ENCODE measurements at places on chromosomes 11 and 22. TPM values are rescaled to one million over a fixed set of nuclear protein-coding genes. Genes with fewer than 3 reads are reported as not detected.

Gene NLRP6
- 1.7 TPM for total RNA-seq

Gene DNAJB7
- total RNA-seq: not detected

Gene POU2F3
- 3.0 TPM for total RNA-seq

Gene FXYD6
- total RNA-seq: 59.0 TPM

Gene LYVE1
- total RNA-seq: 108 TPM

DNA sequence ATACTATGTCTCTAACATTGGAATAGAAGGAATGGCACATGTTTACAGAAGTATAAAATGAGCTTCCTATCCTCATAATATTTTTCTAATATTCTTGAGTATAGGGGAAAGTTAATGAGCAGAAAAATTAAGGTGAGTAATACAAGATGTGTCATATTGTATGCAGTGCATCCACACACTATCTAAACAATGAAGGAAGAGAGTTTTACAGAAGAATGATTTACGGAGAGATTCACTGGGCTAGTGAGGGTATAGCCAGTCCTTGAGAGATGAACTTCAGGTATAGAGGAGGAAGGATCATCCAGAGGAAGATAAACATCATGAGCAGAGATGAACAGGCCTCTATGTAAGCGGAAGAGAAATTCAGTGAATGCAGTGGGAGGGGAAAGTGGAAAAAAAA, 569.0 kb downstream of the CNTN5 start:
- H3K27me3 ChIP-seq: no peaks in the 10 kb centered on the region
- H3K36me3 ChIP-seq: no peaks in the 10 kb centered on the region
- H3K4me1 ChIP-seq: no peaks in the 10 kb centered on the region
- H3K27ac ChIP-seq: no peak overlapping the region
- H3K4me3 ChIP-seq: no peak overlapping the region

- peak; percentile 42 for DNase-seq
- no peak overlapping the region for H3K4me3 ChIP-seq
- no peaks in the 10 kb centered on the region for H3K27me3 ChIP-seq
- H3K36me3 ChIP-seq: no peaks in the 10 kb centered on the region
- H3K4me1 ChIP-seq: peaks cover 30% of the 10 kb centered on the region
Observed at GRCh38 chr11:2827792-2828191, 57.8 kb downstream of the CDKN1C start.

DNA sequence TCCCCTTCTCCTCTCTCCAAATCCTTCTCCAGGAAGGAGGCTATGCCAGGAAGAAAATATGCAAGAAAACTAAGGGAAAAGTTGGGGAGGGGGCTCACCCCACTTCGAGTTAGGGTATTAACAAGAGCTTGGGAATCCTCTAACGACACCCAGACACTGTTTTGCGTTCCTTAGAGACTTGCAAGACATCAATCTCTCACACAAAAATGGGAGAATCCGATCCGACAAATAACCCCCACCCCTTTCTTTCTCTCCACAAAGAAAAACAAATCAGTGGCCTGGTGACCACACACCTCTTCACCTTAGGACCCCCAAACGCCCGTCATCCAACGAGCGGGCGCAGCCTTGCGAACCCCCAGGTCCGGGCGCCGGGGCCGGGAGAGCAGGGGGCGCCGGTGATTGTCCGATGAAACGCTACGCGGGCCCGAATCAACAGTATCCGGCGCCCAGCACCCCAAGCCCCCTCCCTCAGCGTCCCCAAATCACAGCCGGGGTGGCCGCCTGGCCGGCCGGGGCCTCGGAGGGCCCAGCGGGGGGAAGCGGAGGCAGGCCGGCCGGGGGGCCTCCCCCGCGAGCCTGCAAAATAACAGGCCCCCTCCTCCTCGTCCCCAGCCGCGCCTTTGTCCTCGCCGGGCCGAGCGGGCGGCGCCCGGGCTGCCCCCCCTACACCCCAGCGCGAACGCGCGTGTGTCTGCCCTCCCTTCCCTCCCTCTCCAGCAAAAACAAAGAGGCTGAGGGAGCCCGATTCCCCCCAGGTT, 690 bp downstream of the CSNK1E start:
- H3K27me3 ChIP-seq: no peaks in the 10 kb centered on the region
- H3K4me3 ChIP-seq: peak overlapping the region; percentile 79
- H3K27ac ChIP-seq: peak overlapping the region; percentile 97
- peaks cover 13% of the 10 kb centered on the region for H3K36me3 ChIP-seq
- DNase-seq: peak; percentile 89

- no peaks in the 10 kb centered on the region for H3K27me3 ChIP-seq
- no peak overlapping the region for H3K4me3 ChIP-seq
- no peak for DNase-seq
- no peak overlapping the region for H3K27ac ChIP-seq
- H3K4me1 ChIP-seq: no peaks in the 10 kb centered on the region
Observed at GRCh38 chr11:115556984-115557383, 52.8 kb upstream of the CADM1 start.

GRCh38 chr22:32820131-32821119, 18.9 kb downstream of the TIMP3 start:
- H3K27me3 ChIP-seq: no peaks in the 10 kb centered on the region
- H3K4me3 ChIP-seq: no peak overlapping the region
- peaks cover 74% of the 10 kb centered on the region for H3K4me1 ChIP-seq
- peaks cover 32% of the 10 kb centered on the region for H3K36me3 ChIP-seq
- H3K27ac ChIP-seq: no peak overlapping the region

DNA sequence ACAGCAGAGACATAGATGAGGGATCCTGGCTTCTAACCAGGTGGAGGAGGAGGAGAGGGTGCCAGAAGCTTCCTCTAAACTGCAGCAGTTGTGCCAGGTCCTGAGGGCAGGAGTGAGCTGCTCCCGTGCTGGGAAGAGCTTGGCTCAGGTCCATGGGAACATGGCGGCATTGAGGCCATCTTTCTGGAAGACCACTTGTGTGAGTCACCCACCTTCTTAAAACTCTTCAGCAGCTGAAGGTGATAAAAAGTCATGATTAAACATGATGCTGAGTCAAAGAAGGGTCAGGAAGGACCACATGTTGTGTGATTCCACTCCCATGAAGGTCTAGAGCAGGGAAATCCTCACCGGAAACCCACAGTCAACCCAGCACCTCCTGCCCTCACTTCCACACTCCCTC, 35.1 kb downstream of the LINC01488 start:
- no peaks in the 10 kb centered on the region for H3K4me1 ChIP-seq
- no peak overlapping the region for H3K27ac ChIP-seq
- no peak overlapping the region for H3K4me3 ChIP-seq
- no peaks in the 10 kb centered on the region for H3K36me3 ChIP-seq
- DNase-seq: peak; percentile 28
- no peaks in the 10 kb centered on the region for H3K27me3 ChIP-seq

DNA sequence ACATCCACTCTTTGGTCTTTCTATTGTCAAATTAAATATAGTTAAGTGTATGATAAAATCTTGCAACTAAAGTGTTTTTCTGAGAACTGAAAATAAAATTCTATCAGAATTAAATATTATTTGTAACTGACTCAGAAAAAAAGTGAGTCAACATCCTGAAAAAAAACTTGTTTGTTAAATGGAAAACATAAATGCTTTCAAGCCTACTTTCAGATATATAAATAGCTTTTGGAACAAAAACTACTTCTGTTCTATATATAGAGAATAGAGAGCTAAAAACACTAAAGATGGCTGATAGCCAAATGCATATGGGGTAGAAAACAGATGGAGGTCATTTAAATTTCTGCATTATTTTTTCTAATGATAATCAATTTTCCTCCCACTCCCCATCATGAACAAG, 61.8 kb downstream of the PIK3C2A start:
- H3K4me3 ChIP-seq: no peak overlapping the region
- no peak overlapping the region for H3K27ac ChIP-seq
- DNase-seq: no peak
- H3K4me1 ChIP-seq: no peaks in the 10 kb centered on the region
- no peaks in the 10 kb centered on the region for H3K27me3 ChIP-seq

DNA sequence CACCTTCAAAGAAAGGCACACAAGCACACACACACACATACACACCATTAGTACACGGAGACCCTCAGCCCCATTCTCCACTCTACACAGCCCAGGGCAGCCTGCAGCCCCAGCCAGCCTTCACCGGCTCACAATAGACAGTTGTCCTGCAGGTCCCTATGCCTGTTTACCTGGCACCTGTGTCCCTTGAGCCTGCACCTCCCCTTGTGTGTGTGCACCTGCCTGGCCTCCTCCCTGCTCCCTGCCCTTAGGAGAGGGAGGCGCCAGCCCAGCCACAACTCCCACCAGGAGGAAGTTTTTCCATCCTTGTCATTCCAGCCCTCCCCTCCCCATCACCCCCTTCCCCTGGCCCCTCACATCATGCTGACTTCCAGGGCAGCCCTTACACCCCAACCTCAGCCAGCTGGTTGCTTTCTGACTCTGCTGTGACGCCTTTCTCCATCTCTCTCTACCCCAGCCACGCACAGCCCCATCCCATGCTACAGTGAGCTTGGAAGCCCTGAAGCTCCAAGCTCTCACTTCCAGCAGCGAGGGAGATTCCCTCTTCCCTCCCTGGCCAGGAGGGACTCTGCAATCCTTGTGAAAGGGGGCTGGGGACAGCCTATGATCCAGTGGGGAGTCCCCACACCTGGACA, 4.4 kb downstream of the AHNAK start:
- H3K27ac ChIP-seq: peak overlapping the region; percentile 99
- peak overlapping the region; percentile 85 for H3K4me3 ChIP-seq
- H3K4me1 ChIP-seq: peaks cover 75% of the 10 kb centered on the region

GRCh38 chr11:121524233-121524631, 71.5 kb upstream of the SORL1-AS1 start:
- H3K4me1 ChIP-seq: peaks cover 6% of the 10 kb centered on the region
- no peaks in the 10 kb centered on the region for H3K27me3 ChIP-seq
- no peak overlapping the region for H3K4me3 ChIP-seq
- peaks cover 9% of the 10 kb centered on the region for H3K36me3 ChIP-seq
- no peak overlapping the region for H3K27ac ChIP-seq

GRCh38 chr22:43500792-43501785, 89.3 kb downstream of the MPPED1 start:
- H3K27me3 ChIP-seq: no peaks in the 10 kb centered on the region
- no peak overlapping the region for H3K4me3 ChIP-seq
- no peak for DNase-seq
- H3K27ac ChIP-seq: no peak overlapping the region

GRCh38 chr11:114438303-114438702, 964 bp upstream of the REXO2 start:
- H3K27ac ChIP-seq: peak overlapping the region; percentile 88
- no peaks in the 10 kb centered on the region for H3K27me3 ChIP-seq
- peak overlapping the region; percentile 85 for H3K4me3 ChIP-seq
- H3K36me3 ChIP-seq: no peaks in the 10 kb centered on the region
- DNase-seq: no peak
- peaks cover 18% of the 10 kb centered on the region for H3K4me1 ChIP-seq

DNA sequence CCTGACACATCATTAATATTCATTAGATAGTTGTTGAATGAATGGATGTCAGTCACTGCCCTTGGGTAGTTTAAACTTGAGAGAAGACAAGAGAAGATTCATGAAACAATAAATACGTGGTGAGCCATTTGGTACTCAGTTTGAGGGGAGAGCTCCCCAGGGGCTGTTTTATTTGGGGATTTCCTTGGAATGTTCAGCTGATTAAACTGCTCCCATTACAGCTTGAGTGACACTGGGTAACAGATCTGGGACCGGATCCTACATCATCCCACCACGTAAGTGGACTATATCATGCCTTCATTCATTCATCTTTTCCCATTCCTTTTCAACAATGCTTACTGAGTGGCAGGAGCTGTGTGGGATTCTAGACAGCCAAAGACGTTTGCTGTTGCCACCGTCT, 162.0 kb downstream of the FAT3 start:
- H3K4me3 ChIP-seq: no peak overlapping the region
- DNase-seq: no peak
- H3K4me1 ChIP-seq: peaks cover 6% of the 10 kb centered on the region

GRCh38 chr11:111715142-111715816, 50.9 kb downstream of the PPP2R1B start:
- H3K4me1 ChIP-seq: no peaks in the 10 kb centered on the region
- no peak overlapping the region for H3K4me3 ChIP-seq
- no peaks in the 10 kb centered on the region for H3K27me3 ChIP-seq
- no peak for DNase-seq
- no peak overlapping the region for H3K27ac ChIP-seq

GRCh38 chr11:72743321-72744221, 8.6 kb downstream of the ARAP1 start:
- DNase-seq: no peak
- peaks cover 5% of the 10 kb centered on the region for H3K36me3 ChIP-seq
- peak overlapping the region; percentile 85 for H3K27ac ChIP-seq
- no peaks in the 10 kb centered on the region for H3K27me3 ChIP-seq

DNA sequence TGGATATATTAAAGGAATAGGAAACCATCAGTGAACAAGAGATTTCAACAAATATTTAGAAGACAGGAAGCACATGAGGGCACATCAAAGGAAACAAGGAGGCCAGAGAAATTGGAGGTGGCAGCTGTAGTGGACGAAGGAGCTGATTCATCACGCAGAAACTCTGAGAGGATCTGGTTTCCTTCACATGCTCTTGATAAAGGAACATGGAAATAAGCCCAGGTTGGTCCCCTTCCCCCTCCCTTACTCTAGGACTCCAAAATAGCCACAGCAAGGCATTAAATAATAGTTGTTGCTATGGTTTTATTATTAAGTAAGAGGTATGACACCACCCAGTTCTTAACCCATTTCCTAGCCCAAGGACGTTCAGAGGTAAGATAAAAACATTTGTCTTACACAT, 11.3 kb downstream of the IZUMO1R start:
- H3K4me3 ChIP-seq: no peak overlapping the region
- H3K27me3 ChIP-seq: no peaks in the 10 kb centered on the region
- no peaks in the 10 kb centered on the region for H3K36me3 ChIP-seq
- no peak overlapping the region for H3K27ac ChIP-seq
- no peaks in the 10 kb centered on the region for H3K4me1 ChIP-seq

DNA sequence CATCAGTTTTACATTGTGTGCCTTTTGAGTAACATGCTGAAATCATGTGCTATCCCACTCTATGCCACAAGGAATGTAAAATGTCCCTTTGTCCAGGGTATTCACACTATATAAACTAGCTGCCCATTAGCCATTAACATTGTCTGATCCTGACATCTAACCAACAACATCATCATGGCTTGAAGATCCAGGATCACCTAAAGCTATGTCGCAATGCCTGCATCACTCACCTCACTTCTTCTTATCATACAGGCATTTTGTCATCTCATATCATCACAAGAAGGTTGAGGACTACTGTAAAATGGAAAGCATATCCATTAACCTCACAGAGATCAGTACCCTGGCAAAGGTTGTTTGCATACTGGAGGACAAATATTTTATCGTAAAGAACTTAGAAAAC, 742.3 kb downstream of the DLG2 start:
- no peaks in the 10 kb centered on the region for H3K4me1 ChIP-seq
- H3K27ac ChIP-seq: no peak overlapping the region
- no peak overlapping the region for H3K4me3 ChIP-seq
- no peak for DNase-seq
- no peaks in the 10 kb centered on the region for H3K36me3 ChIP-seq
- no peaks in the 10 kb centered on the region for H3K27me3 ChIP-seq

GRCh38 chr11:108916935-108917334, 252.1 kb downstream of the DDX10 start:
- no peaks in the 10 kb centered on the region for H3K27me3 ChIP-seq
- no peak overlapping the region for H3K4me3 ChIP-seq
- DNase-seq: no peak
- no peaks in the 10 kb centered on the region for H3K4me1 ChIP-seq
- no peak overlapping the region for H3K27ac ChIP-seq
- H3K36me3 ChIP-seq: no peaks in the 10 kb centered on the region

Data from upper lobe of right lung (tissue), 1 donor.